ENCODE measurements at places on chromosomes 7 and 10.
A peak's percentile ranks its signal among the peaks of the same experiment; 100 is the strongest.

- no peak for DNase-seq
Measured at GRCh38 chr7:82810558-82811259, 352.0 kb downstream of the PCLO start.

GRCh38 chr7:121032645-121033460 is 44.3 kb downstream of the CPED1 start:
- no peak for DNase-seq

DNA sequence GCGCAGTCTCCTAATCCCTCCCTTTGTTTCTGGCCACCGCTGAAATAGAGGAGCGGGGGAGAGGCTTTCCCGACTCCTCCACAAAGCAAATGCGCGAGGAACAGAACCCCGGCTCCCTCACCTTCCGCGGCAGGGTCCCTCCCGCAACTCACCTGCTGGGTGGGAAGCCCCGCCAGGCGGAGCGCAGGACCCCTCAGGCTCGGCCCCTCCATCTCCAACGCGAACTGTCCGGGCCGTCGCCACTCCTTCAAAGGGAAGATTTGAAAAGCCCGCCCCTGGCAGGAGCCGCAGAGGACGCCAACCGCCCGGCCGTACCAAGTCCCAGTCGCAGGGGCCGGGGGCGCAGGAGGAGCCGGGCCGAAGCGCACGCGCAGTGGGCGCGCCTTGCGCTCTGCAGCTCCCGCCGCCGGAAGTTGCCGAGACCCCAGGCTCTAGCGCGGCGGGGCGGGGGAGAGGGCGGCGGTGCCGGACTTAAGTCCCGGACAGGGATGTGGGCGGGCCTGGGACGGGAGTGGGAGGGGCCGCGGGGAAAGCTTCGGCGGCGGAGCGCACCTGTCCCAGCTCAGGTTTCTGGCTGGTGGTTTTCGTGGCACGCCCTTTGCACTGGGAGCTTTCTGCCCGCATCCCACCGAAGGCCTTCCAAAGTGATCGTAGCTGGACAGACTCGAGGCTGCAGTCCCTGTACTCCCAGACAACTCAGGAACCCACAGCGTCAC is at the start of gene RTKN2:
Gene RTKN2 (minus strand): TSS at position 446 of the 716 bp plus-strand sequence. CDS start 234 bp downstream, at position 212.
- DNase-seq, result peak; percentile 98

DNA sequence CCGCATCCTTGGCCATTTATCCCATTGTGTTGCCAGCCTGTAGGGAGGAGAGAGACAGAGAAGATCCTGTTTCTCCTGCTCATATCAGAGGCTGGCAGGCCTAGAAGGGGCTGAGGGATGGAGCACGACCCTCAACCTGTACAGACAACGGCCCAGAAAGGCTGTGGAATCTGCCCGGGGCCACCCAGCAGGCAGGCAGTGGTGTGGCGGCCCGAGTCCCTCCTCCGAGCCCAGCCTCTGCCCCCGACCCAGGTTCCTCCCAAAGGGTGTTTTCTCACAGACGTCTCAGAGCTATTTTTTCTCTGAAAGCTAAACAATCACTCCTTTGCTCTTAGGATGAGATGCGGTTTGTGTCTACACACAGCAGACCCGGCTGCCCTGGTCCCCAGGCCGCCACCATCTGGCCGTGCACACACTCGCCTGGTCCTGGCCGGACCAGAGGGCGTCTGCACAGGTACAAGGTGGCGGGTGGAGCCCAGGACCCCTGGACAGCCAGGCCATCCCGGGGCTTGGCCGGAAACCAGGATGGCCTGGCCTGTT is 69.3 kb downstream of the FOXL3 start:
- DNase-seq, result no peak

- DNase-seq, result no peak
Measured at GRCh38 chr10:78393094-78393493, 359.4 kb downstream of the RPS24 start.

- peak; percentile 47 for DNase-seq
Measured at GRCh38 chr10:126247446-126247975, 140.8 kb downstream of the ADAM12 start.

DNA sequence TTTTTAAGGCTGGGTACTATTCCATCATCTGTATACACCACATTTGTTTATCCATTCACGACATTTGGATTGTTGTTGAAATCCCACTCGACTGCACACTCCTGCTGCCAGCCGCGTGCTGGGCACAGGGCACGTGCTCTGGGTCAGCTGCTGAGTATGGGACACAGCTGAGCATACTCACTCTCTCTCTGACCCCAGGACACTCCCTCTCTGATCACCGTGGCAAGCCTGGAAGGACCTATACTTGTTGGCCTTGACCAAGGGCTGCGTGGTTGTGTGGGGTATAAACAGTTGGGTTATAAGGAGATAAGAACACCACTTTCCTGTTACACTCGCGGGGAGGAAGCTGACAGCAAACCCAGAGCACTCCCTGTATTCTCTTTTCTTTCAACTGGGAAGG is 153.0 kb upstream of the RHEB start:
- DNase-seq, result no peak

GRCh38 chr10:636769-637168 is 52.7 kb downstream of the DIP2C start:
- DNase-seq, result no peak

DNA sequence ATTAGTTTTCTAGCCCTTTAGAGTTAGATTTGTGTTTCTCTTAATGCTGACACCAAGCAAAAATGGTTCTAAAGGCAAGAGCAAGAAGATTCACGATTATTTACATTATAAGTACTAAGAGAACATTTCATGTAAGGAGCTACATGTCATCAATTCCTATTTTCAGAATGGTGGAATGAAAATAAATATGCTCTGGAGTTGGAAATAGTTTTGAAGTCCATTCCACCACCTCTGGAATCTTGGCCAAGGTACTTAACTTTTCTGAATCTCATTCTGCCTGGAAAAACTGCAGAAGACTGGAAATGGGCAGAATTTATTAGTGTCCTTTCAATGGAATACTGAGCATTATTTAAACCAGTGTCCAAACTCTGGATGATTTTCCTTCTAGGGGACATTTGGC is 125.1 kb upstream of the RAB11FIP2 start:
- no peak for DNase-seq

GRCh38 chr10:53255661-53256205 is 483.1 kb upstream of the MBL2 start:
- no peak for DNase-seq

GRCh38 chr10:106992055-106992454 is 172.5 kb downstream of the SORCS1 start:
- DNase-seq, result no peak

DNA sequence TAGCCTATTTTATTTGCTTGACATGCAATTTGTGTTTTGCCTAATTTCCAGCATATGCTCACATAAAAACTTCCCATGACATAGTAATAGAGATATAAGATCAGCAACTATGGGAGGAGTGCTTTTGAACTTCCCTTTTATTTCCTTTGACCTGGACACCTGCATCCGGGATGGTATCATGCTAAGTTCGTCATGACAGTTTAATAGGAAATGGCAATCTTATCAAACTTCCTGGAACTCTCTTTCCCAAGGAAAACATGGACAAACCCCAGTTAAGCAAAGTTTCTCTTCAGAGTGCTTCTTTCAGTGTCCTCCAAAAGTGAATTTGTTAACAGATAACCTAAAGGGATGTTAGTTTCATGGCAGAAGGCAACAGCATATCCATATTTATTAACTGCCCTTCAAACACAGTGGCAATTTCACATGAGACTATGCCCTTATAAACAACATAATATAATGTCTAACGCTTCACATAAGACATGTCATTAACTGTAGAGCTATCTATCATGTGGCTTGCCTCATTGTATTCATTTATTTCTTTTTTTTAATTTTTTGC is 474.7 kb upstream of the SEMA3A start:
- DNase-seq, result no peak

GRCh38 chr7:45660201-45660900 is 86.2 kb downstream of the ADCY1 start:
- DNase-seq, result no peak

GRCh38 chr7:29063236-29063635 is 83.1 kb downstream of the CPVL start:
- no peak for DNase-seq

DNA sequence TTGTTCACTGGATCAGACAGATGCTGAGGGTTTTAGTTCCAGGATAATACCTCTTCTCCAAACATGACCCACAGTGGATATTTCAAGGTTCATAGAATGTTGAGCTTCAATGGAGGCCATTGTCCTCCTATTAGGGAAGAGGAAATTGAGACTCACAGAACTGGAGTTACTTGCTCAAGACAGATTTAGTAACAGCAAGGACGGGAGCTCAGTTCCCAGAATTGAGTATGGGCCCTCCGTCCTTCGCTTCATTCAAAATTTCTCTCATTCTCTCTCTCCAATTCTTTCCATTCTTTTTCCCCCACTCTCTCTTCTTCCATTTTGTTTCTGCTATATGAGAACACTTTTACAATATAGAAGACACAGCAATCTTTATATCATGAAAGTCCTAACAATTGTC is 94.0 kb downstream of the DNAJB9 start:
- no peak for DNase-seq

GRCh38 chr7:157425761-157426160 is 89.0 kb downstream of the DNAJB6 start:
- DNase-seq, result no peak

DNA sequence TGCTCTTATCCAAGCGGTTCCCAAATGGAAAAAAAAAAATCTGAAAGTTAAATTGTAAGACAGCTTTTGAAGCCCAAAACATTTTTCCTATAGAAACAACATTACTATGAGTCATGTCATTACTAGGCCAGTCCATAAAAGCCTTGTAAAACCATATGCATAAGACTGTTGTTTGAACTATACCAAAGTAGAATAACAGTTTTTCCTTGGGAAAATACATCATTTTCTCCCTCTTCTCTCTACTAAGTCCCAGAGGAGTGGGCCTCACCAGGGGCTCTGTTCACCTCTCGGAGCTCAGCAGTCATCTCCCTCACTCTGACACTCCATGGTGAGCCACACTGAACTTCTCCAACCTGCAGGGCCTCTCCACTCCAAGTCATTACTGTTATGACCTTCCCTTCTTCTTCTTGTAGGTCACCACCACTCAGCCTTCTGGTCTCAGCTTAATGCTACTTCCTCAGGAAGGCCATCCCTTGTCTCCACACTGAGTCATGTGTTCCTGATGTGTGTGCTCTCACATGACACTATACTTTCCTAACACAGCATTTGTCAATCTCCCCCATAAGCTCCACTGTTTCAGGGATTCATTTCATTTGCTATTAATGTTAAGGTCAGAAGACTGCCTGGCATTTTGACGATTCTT is 32.5 kb downstream of the ZNF438 start:
- no peak for DNase-seq

DNA sequence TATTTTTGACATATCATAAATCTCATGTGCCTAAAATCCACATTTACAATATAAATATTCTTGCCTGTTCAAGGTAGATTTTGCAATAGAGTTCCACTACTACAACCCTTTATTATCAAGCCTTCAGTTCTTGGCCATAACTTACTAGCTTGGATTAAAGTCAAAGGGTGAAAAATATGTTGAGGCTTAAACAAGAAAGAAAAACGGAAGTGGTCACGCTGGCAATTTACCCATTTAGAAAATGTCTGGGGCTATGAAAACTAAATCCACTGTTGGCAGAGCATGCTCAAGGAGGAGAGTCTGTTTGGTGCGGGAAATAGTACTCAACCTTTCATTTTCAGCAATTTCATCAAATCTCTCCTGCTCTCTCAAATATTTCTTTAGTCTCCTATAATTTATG is 209.8 kb upstream of the RHOBTB1 start:
- no peak for DNase-seq

DNA sequence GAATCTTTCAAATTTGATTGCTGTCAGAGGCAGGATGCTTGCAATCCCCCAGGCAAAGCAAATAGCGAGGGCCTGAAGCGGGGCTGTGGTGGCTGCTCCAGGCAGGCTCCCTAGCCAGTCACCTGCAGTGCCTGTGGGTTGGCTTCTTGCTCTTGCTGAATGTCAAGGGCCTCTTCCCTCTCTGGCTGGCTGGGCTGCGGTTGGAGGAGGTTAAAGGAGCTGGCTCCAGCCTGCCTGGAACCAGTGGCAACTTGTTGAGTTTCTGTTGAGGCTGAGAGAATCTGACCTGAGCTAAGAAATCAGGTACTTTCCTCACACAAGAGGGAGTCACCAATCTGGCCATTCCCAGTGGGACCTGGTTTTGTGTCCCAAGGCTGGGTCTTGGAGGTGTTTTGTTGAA is 134.7 kb downstream of the TMEM178B start:
- no peak for DNase-seq

- no peak for DNase-seq
Measured at GRCh38 chr7:19958309-19958896, 185.0 kb upstream of the TMEM196 start.

GRCh38 chr7:121517591-121517990 is 121.5 kb upstream of the FAM3C start:
- DNase-seq, result no peak

DNA sequence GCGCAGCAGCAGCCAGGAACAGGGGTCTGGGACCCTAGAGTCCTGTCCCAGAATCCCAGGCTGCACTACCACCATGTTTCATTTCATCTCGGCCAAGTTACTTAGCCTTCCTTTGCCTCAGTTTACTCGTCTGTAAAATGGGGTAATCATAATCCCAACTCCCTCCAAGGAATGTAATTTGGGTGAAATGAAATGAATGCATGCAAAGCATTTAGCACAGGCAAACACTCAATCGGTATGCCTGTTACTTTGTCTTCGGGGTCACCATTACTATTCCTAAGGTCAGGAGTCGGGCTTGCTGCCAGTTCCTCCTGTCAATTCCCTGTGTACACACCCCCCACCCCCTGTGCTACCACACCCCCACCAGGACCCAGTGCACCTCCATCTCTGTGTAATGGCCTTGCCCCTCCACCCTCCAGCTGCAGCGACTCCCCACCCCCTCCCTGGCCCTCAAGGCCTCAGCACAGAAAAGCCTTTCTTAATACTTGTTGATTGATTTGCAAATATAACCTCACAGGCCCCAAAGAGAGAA is 1.7 kb downstream of the TNS3 start:
- no peak for DNase-seq

DNA sequence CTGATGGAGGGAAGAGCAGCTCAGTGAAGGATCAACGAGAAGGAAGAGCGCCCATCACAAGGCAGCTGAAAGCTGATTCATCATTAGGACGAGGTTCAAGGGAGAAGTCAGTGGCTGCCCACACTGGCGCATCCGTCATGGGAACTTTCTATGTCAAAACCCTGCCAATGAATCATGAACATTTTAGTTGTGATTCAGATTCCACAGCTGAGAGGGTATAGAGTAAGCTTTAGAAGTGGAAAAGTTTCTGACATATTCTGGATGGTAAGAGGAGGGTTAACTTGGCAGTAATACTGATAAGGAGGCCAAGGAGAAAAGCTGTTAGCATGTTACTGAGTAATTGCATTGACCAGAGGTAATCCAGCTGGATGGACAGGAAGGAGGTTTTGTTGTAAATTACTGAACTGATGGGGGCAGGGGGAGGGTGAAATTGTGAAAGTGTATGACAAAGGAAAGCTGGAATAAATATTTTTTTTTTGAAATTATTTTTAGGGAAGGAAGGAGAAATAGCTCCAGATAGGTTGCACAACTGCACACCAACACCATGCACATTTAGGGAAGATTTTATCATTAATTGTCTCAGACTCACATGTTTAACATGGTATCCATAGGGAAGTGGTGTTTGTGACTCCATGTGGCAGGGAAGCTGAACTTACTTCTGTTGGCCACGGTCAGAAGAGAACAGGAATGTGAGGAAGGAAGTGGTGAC is 78.3 kb upstream of the NRP1 start:
- no peak for DNase-seq

GRCh38 chr10:133364645-133365431 is 7.0 kb upstream of the FUOM start:
- no peak for DNase-seq
